Stimulated activated CD8-positive, alpha-beta memory T cell treated with anti-CD3 and anti-CD28 coated beads, Interleukin-4, amount 100 ng/mL, for 1 hour (primary cell): ENCODE measurements at places on chromosomes 7 and 10.

GRCh38 chr10:103111031-103111917 is 81.8 kb downstream of the NT5C2 start:
- no peak for DNase-seq

DNA sequence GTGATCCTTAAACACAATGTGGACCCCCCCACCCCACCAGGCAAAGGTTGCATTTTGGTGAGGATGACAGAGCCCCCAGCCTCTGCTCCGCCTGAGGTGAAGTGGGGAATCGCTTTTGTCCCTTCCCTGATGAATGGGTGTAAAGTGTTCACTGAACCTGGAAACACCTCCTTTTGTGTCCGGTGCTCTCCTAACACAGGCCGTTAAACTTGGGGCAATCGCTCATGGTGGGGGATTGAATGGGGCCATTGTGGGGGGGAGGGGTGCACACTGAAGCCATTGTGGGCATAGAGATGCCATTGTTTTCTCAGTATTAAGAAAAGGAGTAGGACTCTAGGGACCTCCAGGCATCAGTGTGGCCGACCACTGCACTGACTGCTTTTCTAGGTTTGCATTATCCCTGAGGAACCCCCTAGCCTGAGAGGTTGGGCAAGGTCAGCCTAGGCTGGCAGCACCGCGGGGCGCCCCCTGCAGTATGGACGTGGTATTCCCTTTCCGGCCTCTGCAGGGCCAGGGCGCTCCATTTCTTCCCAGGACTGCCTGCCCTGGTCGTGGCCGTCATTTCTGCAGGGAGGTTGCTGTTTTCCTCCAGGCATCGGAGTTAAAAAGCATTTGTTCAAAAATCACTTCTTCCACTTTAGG is 158.3 kb downstream of the TCF7L2 start:
- DNase-seq: no peak

GRCh38 chr10:129951101-129951969 is 12.7 kb downstream of the EBF3 start:
- DNase-seq: no peak

GRCh38 chr7:102424129-102424551 is 9.2 kb upstream of the ORAI2 start:
- no peak for DNase-seq

DNA sequence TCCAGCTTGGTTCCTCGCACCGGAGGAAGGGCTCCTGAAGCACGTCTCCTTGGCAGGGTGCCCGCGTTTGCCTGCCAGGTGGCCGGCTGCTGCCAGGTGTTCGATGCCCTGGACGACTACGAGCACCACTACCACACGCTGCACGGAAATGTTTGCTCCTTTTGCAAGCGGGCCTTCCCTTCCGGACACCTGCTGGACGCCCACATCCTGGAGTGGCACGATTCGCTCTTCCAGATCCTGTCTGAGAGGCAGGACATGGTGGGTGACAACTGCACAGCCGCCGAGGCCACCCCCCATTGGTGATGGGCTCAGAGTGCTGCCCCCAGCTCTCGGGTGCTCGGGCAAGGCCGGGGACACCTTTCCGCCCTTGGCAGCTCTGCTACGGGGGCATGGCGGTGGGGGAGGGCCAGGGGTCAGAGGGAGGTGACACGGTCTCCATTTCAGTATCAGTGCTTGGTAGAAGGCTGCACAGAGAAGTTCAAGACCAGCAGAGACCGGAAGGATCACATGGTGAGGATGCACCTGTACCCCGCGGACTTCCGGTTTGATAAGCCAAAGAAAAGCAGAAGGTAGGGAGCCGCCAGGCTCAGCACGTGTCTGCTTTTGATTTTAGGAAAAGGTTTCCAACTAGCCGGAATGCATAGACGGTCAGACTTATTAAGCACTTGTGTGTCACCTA is 1.1 kb downstream of the ZNF511 start:
- DNase-seq: no peak
